ENCODE measurements at places on chromosomes 16 and 17.

- no peak for DNase-seq
These were observed 213.1 kb downstream of the SEC14L1 start for GRCh38 chr17:77353684-77354419.

DNA sequence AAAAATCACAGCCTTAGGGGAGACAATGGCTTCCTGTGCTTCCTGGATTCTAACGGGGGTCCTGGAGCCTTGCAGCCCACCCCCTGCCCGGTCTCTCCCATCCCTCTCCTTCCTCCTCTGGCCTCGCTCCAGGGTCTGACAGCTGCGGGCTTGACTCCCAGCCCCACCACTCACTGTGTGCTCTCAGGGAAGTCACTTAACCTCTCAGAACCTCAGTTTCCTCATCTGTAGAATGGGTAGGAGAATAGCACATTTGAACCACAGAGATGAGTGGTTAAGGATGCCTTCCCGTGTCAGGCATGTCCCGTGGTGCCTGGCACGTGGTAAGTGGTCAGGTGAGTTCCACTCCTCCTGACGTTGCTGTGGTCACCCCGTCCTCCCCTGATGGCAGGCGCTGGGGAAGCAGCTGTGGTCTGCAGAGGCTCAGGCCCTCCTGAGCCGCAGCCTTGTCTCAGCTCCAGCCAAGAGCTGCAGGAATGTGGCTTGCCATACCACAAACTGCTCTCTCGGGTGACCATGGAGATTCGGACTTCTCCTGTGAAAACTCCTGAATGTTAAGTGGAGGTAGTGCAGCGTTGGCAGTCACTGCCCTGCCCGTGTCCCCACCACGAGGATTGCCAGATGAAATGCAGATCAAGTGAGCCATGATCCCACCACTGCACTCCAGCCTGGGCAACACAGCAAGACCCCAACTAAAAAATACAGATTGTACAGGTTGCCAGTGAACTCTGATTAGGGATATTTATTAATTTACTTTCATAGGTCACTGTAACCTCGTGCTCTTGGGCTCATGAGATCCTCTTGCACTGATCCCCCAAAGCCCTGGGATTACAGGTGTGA, 85.7 kb downstream of the NT5M start:
- DNase-seq, result no peak

DNA sequence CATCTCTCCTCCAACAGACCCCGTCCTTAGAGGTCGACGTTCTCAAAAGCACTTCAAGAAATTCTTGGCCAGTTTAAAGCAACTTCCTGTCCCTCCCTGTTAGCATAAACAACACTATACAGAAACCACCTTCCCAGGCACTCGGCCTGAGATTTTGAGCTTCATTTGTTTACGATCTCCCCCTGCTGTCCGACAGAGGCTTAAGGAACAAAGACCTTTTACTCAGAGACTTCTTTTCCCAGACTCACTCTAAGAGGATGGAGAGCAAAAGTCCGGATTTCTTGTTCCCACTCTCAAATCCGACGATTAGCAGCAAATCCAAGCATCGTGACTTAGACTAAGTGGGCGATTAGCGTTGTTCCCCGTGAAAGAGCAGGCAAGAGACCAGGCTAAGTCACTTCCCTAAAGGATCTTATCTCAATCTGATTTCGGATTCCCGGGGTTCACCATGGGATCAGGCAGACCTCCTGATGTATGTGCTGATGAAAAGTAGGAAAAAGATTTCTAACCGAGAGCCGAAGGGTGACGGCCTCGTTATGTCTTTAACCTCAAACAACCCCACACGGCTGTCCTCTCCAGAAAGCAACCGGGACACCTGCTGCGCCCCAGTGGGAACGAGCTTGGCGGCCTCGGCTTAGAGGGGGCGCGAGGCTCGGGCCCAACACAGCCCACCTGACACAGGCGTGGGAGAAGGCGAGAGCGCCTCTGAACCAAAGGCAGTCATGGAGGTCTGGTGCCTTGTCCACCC, 598 bp downstream of the INPP5K start:
- no peak for DNase-seq

DNA sequence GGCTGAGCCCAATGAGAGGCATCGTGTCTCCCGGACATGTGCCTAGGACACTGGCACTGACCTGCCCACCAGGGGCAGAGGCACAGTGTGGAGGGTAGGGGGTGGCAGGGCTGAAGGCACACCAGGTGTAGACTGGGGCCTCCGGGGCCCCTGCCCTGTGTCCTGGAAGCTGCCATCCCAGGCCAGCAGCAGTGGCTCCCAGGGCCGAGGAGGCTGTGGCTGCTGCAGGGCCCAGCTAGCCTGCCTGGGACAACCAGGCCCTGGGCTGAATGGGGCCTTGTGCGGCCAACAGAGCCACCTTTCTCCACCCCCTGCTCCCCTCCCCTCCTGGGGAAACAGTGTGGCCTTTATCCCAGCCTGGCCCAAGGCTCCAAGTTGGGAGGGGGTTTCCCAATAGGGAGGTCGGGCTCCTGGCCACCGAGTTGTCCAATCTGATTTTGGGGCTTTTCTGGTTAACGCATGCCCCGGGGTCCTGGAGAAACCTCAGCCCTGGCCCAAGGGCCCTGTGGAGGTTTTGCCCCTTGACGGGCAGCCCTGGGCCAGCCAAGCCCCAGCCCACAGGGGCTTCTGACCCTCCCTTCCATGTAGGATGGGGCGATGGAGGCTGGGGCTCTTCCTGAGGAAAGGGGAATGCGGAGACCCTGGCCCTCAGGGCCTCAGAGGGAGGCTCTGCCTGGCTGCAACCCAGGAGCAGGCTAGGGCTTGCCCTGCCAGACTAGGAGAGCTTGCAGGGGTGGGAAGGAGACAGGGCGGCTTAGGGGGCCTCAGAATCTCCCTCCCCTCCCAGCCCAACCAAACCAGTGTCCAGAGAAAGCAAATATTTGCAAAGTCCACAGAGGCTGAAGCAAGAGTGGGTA, 4.2 kb downstream of the MTSS2 start:
- no peak for DNase-seq

- peak; percentile 63 for DNase-seq
These were observed at the start of the genes TIGD7 and ZNF75A for GRCh38 chr16:3305109-3306068. TIGD7 (minus strand) TSS chr16:3305430; CDS start chr16:3300614, 4,816 bp downstream. ZNF75A (plus strand) TSS chr16:3305497; CDS start chr16:3308429, 2,932 bp downstream.

GRCh38 chr17:61239327-61239726, 160.3 kb upstream of the TBX2 start:
- DNase-seq, result no peak

GRCh38 chr16:66008136-66008535, 358.4 kb upstream of the CDH5 start:
- DNase-seq, result no peak

GRCh38 chr17:862582-862981, 80.4 kb downstream of the MRM3 start:
- DNase-seq, result no peak

DNA sequence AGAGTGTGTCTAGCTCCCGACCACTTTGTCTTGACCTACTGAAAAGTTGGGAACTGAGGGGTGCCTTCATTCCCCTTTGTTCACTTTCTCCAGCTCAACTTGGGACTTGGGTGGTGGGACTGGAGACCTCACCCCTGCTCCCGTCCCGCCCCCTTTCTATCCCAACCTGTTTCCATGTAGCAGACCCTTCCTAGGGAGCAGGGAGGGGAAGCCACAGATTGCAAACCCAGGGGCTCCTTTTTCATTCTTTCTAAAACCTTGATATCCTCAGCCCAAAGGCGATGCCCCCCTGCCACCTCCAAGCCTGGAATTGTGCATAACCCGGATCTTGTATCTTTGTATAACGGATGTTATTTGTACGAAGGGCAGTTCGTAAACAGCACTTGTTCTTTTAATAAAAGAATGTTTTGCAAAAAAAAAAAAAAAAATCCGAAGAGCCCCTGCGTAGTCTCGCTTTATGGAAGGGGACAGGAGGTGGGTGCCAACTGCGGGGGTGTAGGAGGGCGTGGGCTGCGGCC, 714 bp upstream of the CISD3 start:
- DNase-seq, result no peak

DNA sequence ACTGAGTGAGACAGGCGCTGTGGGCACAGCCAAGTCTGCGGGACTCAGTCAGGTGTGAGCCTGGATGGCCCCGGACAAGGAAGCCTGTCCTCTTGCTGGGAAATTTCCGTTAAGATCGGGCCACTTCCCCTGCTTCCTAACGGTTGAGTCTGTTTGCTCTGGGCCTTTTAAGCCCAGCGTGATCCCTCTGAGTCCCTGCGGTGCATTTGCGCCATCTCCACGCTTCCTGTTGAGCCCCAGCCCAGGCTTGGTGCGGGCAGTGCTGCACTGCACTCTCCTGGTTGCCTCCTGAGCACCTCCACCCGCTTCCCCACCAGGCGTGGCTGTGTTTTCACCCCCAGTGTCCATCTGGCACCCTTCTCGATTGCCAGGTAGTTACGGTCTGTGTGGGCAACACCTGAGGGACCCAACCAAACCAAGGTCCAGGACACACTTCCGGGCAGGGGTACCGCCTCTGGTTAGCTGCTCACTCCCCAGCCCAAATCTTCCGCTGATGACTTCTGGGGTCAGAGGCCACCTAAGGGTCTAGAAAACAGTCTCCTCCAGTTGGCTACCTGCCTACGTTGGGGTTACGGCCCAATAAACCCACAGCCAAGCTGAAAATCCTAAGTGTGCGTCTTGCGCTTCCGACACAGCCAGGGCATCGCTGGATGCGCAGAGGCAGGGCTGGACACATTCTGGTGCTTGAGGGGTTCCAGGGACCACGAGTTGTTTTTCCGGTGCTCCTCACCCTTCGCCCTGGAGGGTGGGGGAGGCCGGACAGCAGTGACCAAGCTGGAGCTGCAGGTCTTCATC, 1.4 kb upstream of the SLC25A10 start:
- DNase-seq, result no peak

DNA sequence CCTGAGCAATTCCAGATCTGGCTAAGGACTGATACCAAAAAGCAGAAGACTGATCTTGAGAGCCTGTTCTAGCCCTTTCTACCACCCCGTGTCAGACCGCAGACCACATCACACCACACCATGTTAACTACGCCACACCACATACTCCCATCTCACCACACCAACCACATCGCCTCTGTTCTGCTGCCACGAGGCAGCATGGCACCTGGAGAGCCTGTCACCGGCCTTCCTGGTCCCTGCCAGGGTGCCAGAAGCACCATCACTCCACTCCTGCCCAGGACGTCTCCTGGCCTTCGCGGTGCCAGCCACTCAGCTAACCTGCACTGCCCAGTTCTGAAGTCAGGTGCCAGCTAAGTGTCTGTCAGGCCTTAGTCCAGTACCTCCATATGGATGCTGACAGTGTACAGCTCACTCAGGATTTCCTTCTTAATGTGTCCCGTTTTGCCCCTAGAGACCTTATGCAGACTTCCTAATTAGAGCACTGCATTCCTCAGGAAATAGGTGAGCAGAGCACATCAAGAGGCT, 37.2 kb upstream of the BCAR1 start:
- no peak for DNase-seq

DNA sequence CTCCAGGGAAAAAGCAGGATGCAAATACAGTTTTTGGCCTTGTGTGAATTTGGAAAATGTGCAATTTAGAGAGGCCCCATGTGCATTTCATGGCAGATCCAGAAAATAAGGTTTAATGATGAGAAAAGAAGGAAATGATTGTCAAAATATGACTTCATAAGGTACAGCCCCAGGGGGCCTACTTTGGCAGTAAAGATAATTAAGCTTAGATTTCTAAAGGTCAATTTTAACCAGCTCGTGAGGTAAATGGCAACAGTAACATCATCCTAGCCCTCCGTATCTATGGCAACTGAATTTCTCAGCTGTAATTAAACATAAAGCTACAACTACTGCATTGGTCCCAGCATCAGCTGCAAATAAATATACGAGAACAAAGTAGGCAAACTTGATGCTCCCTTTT, 30.0 kb upstream of the PRSS54 start:
- no peak for DNase-seq

- DNase-seq, result no peak
These were observed 665 bp upstream of the GRIN2C start for GRCh38 chr17:74860229-74860871.

DNA sequence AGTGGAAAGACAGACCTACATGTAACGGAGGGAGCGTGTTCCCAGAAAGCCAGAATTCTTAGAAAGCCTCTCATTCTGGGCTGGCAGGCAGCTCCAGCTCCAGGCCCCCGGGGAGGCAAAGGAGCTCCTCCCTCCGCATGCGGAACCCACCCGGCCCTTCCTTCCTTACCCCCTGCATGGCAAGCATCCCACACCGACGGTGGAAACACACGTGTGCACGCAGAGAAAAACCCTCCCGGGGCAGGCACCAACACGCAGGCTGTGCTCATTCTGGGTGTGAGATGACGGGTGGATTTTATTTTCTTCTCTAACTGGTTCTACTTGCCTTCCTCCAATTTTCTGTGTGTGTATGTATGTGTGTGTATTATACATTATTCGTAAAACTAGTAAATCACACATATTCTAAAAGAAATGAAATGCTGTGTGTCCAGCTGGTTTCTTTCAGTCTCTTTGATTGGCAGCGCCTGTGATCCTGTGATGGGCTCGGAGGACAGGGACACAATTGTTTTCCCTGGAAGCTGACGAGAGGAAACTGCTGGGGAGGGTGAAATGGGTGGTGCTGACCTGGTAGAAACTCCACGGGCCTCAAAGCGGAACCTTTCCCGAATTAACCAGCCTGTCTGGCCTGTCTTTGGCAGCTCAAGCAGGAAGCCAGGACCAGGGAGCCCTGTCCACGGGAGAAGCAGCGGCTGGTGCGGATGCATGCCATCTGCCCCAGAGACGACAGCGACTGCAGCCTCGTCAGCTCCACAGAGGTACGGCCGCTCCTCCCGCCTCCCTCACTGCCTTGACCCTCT, 22.2 kb downstream of the CARD14 start:
- no peak for DNase-seq

- DNase-seq, result no peak
These were observed 16.3 kb downstream of the MYL4 start for GRCh38 chr17:47225436-47225858.

DNA sequence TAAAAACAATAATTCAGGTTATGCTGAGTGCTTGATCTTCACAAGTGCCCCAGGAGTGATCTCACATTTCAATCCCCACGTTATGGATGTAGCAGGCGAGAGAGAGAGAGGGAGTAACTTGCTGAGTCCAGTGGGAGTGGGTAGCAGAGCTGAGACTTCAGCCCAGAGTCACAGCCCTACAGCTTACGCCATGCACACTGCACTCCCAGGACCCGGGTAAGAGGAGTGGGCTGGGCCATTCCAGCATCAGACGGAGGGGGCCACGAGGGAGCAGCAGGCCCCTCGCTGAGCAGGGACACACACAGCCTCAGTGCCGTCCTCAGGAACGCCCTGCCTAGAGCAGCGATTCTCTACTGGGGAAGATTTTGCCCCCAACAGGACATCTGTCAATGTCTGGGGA, 9.8 kb upstream of the KIF19 start:
- DNase-seq, result no peak

DNA sequence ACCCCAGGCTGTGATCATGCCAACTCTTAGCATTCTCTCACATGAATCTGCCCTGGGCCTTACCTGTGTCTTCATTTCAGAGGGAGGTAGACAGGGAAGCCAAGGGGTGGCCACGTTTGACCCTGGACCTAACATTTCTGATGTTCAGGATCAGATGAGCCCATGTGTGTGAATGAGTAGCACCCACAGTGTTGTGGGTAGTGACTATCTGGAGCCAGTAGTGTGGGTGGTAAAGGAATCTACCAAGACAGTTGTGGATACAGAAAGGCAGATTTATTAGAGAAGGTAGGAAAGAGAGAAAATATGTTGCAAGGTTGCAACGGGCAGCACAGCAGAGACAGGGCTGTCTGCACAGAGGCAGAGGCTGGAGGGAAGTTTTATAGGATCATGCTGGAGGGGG, 60.5 kb downstream of the TK2 start:
- no peak for DNase-seq

GRCh38 chr17:34793231-34793908, 167.9 kb downstream of the CCT6B start:
- no peak for DNase-seq
